ENCODE measurements at places on chromosomes 1 and 21.

DNA sequence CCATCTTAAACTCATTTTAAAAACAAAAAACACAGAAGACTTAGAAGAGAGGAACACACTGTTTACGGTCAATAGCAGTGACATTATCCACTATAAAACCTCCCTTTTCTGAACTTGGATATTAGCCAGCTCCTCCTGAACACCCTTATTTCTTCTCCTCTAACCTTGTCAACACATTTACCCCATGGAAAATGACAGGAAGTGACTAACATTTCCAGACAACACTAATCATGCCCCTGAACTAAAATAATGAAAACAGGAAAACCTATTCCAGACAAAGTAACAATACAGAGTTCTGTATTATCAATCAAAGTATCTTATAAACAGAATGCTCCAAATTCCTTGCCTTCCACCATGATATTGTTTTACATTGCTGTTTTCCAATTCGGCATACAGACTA is 45.3 kb downstream of the PALMD start:
- DNase-seq: no peak

DNA sequence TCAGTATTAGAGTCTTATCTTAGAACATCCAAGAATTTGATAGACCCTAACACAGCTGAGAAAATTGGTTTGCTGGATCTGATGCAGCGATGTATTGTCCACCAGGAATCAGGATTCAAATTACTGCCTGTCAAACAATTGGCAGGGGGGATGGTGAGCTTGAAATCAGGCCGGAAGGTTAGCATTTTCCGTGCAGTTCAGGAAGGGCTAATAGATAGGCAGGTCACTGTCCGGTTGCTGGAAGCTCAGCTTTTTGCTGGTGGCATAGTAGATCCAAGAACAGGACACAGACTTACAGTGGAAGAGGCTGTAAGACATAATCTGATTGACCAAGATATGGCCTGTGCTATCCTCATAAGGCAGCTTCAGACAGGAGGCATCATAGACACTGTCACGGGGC is 127.2 kb downstream of the MACF1 start:
- DNase-seq: no peak

GRCh38 chr1:2132222-2133038 is 62.1 kb downstream of the FAAP20 start:
- no peak for DNase-seq

DNA sequence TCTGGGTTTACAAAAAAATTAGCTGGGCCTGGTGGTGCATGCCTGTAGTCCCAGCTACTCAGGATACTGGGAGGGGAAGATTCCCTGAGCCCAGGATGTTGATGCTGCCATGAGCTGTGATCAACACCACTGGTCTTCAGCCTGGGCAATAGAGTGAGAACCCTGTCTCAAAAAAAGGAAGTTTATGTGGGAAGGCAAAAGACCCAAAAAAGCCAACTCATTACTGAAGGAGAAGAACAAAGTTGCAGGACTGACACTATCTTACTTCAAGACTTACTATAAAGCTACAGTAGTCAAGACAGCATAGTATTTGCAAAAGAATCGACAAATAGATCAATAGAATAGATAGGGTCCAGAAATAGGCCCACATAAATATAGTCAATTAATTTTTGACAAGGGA is 9.2 kb upstream of the PTGS2 start:
- no peak for DNase-seq

DNA sequence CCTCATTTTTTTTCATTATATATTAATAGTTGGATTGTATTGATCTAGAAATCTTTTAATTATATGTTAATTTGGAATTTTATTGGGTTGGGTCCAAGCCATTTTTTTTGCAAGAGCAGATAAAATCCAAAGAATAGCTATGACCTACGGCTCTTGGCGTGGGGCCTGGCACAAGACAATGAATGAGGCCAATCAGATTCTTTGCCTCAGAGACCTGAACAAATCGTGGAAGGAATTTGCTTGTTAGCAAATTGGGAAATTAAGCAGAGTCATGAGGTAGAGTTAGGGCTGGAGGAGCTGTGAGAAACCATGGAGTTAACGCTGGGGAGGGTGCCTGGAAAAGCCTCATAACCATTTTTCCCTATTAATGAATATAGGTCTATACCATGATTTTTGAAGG is 40.1 kb downstream of the CAMSAP2 start:
- DNase-seq: no peak

DNA sequence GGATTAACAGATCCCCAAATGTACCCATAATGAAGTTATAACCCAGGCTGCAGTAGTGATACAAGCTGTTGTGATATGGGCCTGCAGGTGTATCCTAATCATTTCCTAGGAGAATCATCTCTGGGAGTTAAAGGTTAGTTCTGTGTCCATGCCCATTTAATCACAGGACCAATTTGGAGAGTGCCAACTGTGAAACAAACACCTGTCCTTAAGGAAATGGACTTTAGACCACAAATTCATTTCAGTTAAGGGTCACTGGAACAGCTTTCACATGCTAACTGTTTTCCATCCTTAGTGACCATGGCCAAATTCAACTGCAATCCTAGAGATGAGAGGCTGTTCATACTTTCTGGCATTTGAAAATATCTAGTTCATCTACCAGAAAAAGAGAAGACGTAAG is 160.9 kb downstream of the GPATCH2 start:
- no peak for DNase-seq

DNA sequence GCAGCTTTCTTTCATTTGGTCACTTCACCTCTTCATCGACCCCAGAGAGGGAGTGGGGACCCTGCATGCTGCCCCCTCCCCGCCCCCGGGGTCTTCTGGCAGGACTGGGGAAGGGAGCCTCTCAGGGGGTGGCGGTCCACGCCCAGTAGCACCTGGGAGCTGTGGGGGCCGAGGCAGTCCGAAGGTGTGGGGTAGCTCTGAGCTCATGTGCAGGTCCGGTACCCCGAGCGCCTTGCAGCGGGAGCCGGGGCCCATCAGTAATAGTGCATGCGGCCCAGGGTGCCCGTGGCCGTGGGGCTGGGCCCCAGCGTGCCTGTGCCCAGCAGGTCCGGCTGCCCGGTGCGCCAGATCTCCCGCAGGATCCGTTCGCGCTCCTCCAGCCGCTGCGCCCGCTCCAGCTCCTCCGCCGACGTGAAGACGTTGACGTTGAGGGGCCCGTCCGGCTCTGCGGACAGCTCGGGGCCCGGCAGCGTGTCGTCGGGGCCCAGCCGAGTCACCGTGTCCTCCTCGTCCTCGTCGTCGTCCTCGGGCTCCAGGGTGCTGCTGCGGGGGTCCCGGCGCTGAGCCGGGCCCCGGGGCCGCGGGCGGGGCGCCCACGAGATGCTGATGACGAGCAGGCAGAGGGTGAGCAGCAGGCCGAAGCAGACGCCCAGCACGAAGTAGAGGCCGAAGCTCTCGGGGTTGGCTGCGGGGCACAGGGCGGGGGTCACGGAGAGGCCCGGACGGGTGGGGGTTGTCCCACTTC is 1.2 kb downstream of the EVA1B start:
- DNase-seq: no peak

DNA sequence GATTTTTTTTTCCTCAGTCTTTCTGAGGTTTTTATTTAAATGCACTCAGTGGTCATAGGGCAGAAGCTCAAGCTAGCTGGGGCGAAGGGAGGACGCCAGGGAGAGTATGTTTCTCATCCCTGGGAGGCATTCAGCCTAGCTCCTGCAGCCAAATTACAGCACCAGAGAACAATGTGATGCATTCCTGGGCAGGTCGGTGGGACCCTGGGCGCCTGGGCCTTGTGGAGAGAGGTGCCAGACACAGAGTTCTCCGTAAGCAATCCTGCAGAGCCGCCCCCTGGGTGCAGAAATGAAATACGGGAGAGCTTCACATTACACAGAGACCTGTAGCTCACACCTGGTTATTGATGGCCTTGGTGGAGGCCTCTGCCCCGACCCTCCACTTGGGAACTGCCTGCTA is 15.5 kb downstream of the WNT2B start:
- DNase-seq: no peak

- DNase-seq: no peak
These were observed 1.2 kb downstream of the LBR start for GRCh38 chr1:225426395-225427234.

GRCh38 chr1:207030522-207031009 is 2.0 kb downstream of the C1orf116 start:
- no peak for DNase-seq

- DNase-seq: no peak
These were observed 26.7 kb downstream of the SLC26A9 start for GRCh38 chr1:205916541-205916940.

DNA sequence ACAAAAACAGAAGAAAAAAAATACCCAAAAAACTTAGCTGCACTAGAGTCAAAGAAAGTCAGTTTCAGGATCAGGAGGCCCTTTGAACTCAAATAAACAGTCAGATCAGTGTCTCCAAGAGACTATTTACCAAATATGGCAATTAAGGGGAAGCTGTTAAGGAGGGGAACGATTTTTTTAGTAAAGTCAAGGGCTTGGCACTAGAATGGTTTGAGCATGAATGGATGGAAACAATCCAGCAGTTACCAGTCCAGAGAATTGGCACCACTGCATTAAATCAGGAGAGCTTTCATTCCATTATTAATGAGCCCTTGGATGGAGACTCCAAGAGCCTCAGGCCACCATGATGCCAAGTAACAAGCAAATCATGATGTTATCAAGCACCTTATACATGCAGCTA is 7.2 kb downstream of the TRAPPC3 start:
- no peak for DNase-seq
